ENCODE measurements at places on chromosomes 7 and 10.

- peak; percentile 40 for DNase-seq
Measured at GRCh38 chr7:5594616-5595544, 171.2 kb upstream of the TNRC18 start.

DNA sequence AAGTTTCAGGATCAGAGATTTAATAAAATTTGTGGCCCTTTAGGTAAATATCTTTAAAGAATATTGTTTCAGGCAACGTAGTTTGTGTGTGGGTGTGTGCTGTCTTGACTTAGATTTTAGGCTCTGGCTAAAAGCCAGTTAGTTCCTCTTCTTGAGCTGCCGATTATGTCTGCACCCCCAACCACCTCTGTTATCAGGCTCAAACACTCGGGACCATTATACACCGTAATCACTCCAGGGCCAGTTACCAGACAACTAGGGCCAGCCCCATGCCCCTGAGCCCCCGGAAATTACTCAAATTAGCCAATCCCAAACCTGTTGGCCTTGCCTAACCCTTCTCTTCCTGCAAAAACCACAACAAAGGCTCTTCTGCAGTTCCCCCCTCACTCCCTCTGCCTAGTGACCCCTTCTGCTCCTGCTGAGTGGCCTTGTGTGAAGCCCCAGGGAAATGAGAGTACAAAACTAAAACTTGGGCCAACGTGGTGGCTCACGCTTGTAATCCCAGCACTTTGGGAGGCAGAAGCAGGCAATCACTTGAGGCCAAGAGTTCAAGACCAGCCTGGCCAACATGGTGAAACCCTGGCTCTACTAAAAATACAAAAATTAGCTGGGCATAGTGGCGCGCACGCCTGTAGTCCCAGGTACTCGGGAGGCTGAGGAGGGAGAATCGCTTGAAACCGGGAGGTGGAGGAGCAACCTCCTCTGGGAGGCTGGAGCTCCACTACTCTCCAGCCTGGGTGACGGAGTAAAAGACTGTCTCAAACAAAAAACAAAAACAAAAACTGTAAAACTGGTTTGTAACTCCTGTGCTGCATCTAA lies 9.2 kb upstream of the HNRNPF start:
- peak; percentile 71 for DNase-seq

GRCh38 chr10:115950320-115950719 lies 322.7 kb downstream of the GFRA1 start:
- no peak for DNase-seq

- no peak for DNase-seq
Measured at GRCh38 chr7:55514546-55515265, 57.6 kb downstream of the VOPP1 start.

GRCh38 chr10:129410688-129411392 lies 56.2 kb upstream of the MGMT start:
- DNase-seq, result no peak

DNA sequence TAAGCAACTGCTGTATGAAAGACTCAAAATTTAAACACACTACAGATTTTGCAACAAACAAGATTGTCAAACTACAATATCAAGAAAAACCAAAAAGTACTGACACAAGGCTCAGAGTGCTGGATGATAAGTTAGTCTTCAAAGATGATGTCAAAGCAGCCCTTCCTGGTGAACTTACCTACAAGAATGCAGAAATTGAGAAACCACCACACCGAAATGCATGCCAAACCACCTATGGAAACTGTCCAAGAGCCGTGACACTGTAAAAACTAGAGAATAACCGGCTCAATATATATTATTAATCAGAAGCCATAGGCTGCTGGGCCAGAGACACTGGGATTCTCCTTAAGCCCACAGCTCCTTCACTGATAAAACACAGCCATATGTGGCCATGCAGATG lies 25.3 kb downstream of the DENND11 start:
- no peak for DNase-seq

GRCh38 chr7:138105221-138105620 lies 29.0 kb downstream of the AKR1D1 start:
- DNase-seq, result no peak

GRCh38 chr7:34064519-34065158 lies 159.3 kb downstream of the BMPER start:
- no peak for DNase-seq

- no peak for DNase-seq
Measured at GRCh38 chr7:73683788-73684693, 644 bp downstream of the BUD23 start.
